ACHN (cell line): ENCODE measurements at places on chromosomes 1 and 21.
A peak's percentile ranks its signal among the peaks of the same experiment; 100 is the strongest.

- no peak for DNase-seq
Measured at GRCh38 chr1:33089457-33089856, 8.5 kb downstream of the AZIN2 start.

DNA sequence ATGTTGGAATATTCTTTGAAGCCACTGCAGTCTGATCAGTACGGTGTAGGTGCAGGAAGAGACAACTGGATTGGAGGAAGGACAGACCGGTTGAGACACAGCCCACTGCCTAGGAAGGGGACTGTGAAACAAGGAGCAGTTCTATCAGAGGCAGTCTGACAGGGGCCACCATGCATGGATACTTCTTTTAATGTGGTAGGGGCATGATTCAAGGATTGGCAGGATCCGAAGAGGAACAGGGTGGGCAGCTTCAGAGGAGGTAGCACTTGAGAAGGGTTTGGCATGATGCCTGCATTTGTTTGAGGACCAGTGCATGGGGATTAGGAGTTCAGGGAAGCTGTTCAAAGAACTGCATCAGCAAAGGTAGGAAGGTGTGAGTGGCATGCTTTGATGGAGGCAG, 167.9 kb downstream of the DYRK1A start:
- no peak for DNase-seq

DNA sequence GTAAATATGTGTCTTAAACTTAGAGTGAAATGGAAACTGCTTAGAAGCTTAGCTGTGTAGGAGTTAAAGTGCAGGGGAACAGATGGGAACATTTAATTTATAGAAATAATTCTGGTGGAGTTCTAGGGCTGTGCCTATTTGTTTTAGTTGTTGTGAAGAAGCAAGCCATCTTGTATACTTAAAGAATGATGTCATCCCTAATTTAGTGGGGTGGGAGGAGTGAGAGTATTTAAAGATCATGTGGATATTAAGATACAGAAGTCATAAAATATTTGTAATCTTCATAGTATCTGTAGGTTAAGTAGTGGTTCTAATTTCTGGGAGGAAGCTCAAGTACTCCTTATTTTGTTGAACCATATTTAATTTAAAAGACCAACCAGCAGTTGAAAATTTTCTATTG, 41.5 kb downstream of the BACH1 start:
- DNase-seq: no peak

- no peak for DNase-seq
Measured at GRCh38 chr1:213979751-213980586, 7.8 kb upstream of the PROX1 start.

- DNase-seq: no peak
Measured at GRCh38 chr1:164137273-164137925, 421.6 kb upstream of the PBX1 start.

GRCh38 chr1:183914891-183915290, 110.0 kb downstream of the RGL1 start:
- no peak for DNase-seq

DNA sequence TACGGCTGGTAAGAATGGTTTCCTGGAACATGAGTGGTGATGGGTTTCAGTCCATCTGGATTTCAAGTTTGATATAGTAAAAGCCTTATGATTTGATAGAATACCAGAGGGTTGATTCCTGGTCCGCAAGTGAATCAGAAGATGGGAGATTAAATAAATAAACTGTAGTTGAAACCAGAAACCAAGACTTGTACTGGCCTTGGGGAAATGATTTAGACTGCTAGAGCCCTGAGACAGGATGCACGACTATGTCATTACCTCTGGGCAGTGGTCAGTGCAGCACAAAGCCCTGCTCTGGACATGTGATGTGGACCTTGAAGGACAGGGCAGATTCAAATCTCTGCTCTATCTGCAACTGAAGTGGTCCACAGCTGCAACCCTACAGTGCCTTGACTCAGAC, 15.6 kb upstream of the FMOD start:
- DNase-seq: no peak

DNA sequence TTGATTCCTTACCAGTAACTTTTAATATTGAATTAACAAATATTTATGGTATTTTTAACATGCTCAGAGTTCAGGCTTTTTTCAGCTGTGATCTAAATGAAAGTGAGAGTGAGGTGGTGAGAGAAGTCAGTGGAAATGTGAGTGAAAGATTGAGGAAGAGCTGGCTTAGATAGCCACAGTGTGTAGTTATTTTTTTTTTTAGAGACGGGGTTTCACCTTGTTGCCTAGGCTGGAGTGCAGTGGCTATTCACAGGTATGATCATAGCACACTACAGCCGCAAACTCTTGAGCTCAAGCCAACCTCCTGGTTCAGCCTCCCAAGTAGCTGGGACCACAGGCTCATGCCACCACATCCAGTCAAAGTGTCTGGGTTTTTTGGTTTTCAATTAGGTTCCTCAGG, 10.9 kb downstream of the RNF11 start:
- DNase-seq: no peak

- no peak for DNase-seq
Measured at GRCh38 chr1:195026792-195027191, 1581.4 kb downstream of the KCNT2 start.

GRCh38 chr1:8660411-8660828, 157.0 kb downstream of the RERE start:
- peak; percentile 73 for DNase-seq

DNA sequence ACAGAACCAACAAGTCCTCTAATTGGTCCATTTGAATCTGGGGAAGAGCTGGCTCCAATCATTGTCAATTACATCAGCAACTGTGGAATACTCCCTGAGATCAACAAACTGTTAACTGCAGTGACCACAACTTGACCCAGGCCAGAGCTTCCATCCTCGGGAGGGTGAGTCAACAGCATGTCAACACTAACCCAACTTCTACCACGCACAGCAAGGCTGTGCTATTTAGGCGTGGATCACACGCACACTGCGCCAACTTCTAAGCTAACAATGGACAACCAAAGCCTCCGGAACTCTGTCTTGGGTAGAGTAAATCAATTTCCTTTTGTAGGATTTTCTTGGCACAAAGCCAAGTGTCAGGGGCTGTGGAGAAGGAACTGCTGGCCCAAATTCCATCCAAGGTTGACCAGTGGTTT, 30.4 kb downstream of the APP start:
- peak; percentile 90 for DNase-seq

GRCh38 chr21:29318354-29318753, 19.6 kb downstream of the BACH1 start:
- peak; percentile 17 for DNase-seq

GRCh38 chr1:11731691-11732283, 4.1 kb upstream of the AGTRAP start:
- no peak for DNase-seq

DNA sequence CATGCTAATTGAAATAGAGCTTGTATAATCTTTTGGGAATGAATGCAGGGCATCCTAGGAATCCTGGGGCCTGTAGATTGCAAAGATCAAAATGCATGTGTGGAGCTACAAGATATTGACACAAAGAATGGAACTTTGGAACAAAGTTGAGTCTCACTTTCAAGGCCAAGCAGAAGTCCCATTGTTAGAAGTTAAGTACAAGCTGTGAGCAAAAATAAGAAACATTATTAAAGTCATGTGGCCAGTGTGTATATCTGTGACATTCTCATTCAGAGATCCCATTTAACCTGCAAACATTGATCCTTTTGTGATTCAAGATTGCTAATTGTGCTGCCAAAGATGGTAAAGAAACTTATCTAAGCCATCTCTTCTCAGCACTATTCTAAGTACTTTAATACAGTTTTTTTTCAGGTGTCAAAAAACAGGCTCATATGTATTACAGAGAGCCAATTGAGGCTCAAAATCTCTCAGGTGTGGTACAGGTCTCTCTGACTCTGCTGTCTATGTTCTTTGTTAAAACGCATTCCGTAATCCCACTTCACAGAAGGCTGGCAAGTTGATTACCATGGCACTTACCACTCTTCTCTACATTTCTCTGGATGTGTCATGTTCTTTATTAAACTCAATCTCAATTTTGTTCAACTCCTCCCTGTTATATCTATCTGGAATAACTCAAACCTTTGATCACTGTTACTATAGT, 704.4 kb upstream of the NEGR1 start:
- DNase-seq: no peak

DNA sequence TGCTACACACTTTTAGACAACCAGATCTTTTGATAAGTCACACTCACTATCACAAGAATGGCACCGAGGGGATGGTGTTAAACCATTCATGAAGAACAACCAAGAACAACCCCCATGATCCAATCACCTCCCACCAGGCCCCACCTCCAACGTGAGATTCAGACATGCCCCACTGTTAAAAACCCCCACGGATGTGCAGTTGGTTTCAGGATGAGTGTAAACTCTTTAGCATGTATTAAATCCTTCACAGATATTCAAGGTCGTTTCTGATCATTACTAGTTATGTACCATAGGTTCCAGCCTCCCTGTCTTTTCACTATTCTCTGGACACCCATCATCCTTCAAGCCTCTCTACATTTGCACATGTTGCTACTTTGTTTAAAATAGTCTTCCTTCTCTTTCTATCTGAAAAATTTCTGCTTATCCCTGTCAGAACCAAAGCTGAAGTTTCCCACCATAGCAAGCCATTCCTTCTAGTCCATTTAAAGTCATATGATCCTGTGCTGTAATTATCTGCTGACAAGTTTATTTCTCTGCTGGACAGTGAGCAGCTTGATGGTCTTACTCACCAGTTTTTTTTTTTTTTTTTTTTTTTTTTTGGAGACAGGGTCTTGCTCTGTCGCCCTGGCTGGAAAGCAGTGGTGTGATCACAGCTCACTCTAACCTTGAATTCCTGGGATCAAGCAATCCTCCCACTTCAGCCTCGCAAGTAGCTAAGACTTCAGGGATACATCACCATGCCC, 36.8 kb downstream of the MAP10 start:
- no peak for DNase-seq

- no peak for DNase-seq
Measured at GRCh38 chr1:156298852-156299357, at the start of gene VHLL. Gene VHLL, minus strand, starts transcription at chr1:156299307. Its CDS starts 118 bp downstream, at chr1:156299189.

GRCh38 chr1:59673573-59674450, 140.9 kb upstream of the HOOK1 start:
- no peak for DNase-seq

DNA sequence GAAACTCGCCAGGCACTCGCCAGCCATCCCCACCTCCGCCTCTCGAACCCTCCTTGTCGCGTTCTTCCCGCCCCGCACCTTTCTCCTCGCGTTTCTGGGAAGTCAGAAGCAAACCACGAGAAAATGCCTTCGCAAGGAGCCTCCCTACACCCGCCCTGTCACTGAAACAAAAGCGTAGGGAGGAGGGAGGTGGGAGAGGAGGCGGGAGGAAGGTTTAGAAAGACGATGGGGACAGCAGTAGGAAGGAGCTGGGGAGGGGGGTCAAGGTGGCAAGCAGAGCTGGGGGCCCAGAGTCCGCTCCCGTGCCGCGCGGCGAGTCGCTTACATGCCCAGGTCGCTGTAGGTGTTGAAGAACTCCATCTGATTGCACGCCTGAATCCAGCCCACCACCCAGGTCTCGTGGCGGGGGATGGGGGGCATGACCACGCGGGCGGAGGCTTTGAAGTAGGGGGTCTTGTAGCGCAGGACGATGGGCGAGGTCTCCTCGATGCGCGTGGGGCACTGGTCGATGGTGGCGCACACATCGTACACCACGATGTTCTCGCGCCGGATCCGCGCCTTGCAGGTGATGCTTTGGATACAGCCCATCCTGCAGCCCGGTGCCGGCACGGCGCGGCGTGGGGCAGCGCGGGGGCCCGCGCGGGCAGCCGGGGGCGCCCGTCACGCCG, 1.0 kb downstream of the FAM78B start:
- peak; percentile 6 for DNase-seq

DNA sequence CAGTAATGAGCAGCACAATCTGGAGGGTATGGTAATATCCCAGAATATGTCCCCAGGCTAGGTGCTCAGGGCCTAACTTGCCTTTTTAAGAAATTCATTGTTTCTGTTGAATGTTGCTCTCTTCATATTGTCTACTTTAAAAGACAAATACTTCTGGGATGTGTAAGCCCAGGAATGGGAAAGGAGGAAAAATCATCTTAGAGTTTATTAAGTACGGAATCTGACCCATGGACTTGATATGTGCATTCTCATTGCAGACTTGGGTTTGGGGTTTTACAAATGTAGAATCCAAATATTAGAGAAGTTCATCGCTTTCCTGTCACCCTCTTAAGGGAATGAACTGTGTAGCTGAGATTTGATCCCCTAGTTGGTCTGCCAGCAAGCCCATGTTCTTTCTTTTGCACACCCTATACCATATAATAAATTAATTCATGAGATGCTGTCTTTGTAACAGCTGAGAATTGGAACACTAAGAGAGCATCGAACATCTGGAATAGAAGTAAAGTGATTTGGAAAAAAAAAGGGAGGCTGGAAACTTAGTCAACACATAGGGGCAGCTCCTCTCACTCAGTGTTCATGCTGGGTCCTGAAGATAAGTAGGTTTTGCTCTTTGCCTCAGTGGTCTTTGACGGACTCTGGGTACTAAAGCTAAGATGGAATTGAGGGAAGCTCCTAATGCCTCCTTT, 235.8 kb upstream of the C1orf105 start:
- no peak for DNase-seq

- no peak for DNase-seq
Measured at GRCh38 chr1:213969958-213970555, 17.7 kb upstream of the PROX1 start.

- DNase-seq: no peak
Measured at GRCh38 chr1:40372658-40373322, 737 bp upstream of the SMAP2 start.

GRCh38 chr1:225919906-225920305, 4.1 kb downstream of the PYCR2 start:
- DNase-seq: no peak

DNA sequence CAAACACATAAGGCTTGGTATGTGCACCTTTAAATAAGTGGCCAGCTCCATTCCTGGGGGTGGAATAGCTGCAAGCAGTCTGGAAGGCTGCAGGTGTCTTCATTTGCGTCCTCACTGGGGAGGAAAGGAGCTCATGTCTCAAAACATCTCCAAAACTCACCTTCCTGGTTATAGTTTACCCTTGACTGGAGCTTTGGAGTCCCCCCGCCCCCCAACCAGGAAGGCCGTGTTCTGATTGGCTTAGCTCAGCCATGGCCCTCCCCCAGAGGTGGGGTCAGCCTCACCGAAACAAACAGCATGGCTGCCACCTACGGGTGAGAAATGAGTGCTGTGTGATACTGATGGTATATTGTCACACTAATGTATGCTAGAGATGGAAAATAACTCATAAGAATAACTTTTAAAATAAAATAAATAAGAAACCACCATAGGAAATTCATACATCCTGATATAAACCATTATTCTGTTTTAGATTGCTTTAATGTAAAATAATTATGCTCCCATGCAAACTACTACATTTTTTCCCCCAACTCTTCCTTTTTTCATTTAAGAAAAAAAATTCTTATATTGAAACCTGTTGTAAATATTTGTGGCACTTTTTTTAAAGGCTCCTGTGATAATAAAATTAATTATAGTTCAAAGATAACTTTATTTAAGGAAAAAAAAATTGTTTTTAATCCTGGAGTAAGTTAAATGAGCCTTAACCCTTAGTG, 90.8 kb downstream of the ZP4 start:
- peak; percentile 86 for DNase-seq

- no peak for DNase-seq
Measured at GRCh38 chr1:44114098-44114497, 4.5 kb upstream of the KLF17 start.
